ENCODE measurements at places on chromosomes 5 and 9.

- no peak for DNase-seq
Measured at GRCh38 chr9:32177396-32177795, 207.0 kb upstream of the ACO1 start.

- DNase-seq, result no peak
Measured at GRCh38 chr5:99025298-99026045, 96.7 kb upstream of the CHD1 start.

DNA sequence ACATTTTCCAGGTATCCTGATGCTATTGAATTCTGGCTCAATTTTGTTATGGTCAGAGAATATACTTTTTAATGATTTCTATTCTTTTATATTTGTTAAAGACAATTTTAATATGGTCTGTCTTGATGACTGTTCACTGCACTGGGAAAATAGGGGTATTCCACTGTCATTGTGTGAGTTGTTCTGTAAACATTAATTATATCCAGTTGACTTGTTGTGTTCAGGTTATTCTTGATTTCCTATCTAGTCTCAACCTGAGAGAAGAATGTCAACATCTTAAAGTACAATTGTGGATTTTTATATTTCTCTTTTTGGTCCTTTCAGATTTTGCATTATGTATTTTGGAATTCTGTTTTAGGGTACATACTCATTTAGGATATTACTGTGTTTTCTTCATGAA is 59.9 kb upstream of the EXOC3 start:
- DNase-seq, result no peak

- DNase-seq, result no peak
Measured at GRCh38 chr5:33102551-33102950, 338.2 kb upstream of the TARS1 start.

- DNase-seq, result no peak
Measured at GRCh38 chr5:81355291-81356251, 38.4 kb downstream of the ACOT12 start.

GRCh38 chr5:11047030-11047429 is 286.0 kb upstream of the DAP start:
- DNase-seq, result no peak

- no peak for DNase-seq
Measured at GRCh38 chr5:65062469-65063083, 293.8 kb downstream of the CWC27 start.

GRCh38 chr9:13817754-13818278 is 496.1 kb downstream of the NFIB start:
- no peak for DNase-seq

DNA sequence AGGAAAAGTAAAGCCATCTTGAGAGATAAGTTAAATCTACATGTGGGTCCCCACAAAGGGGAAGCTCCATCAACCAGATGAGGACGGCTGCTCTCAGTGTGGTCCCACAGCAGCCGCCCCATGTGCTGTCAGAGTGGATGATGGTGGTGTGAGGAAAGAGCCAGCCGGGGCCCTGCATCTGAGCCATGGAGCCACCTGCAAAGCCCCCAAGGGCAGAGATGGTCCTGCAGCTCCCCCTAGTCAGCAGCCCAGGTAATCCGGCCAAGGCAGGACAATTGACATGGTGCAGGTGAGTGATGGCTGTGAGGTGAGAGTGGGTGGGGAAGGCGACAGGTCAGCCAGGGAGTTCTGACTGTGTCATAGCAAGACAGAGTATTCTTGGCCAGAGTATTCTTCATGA is 458.8 kb downstream of the ICE1 start:
- DNase-seq, result no peak

DNA sequence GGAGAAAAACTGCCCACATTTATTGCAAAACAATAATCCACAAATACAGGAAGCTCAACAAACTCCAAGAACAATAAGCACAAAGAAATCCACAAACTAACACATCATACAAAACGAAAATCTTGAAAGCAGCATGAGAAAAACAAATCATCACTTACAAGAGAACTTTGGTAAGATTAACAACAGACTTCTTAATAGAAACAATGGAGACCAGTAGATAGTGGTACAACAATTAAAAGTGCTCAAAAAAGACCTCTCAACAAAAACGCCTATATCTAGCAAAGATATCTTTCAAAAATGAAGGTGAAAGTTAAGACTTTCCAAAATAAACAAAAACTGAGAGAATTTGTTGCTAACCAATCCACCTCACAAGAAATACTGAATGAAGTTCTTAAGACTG is 38.4 kb downstream of the CDKL3 start:
- DNase-seq, result no peak

GRCh38 chr5:148735301-148735835 is 81.0 kb upstream of the HTR4 start:
- DNase-seq, result no peak

GRCh38 chr9:132755096-132755495 is 84.8 kb downstream of the GTF3C4 start:
- DNase-seq, result no peak

GRCh38 chr9:135066291-135066690 is 21.2 kb upstream of the OLFM1 start:
- DNase-seq, result no peak

GRCh38 chr5:73114044-73114688 is 6.2 kb upstream of the TMEM171 start:
- no peak for DNase-seq

DNA sequence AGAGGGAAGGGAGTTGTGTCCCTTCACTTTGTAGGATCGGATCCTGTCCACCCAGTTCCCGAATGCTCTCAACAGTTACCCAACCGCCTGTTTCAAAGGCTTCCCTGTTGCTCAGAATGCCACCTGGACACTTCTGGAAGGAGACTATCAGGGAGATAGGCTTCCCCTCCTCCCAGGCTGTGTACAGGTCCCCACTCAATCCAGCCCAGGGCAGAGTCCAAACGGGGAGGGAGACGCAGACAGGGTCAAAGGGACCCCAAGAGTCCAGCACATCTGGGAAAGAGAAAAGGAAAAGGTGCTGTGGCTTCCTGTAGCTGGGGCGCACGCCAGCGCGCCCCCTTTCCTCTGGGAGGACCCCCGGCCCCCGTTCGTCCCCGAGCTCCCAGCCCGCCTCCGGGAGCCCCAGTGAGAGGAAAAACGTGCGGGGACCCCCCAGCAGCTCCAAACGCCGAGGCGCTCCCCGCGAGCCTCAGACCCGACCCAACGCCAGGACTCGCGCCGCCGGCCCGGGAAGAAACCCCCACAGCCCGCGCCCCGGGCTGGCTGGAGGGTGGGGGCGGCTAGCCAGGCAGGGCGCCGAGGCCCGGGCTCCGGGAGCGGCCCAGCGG is 640 bp downstream of the SURF4 start:
- DNase-seq, result peak; percentile 31

GRCh38 chr5:149422366-149423048 is 43.4 kb upstream of the IL17B start:
- no peak for DNase-seq

- DNase-seq, result no peak
Measured at GRCh38 chr5:154686490-154686889, 68.7 kb upstream of the LARP1 start.

GRCh38 chr9:137605121-137606004 is at the start of gene ARRDC1:
ARRDC1 (plus strand) TSS chr9:137605686; CDS start chr9:137605718, 32 bp downstream.
- peak; percentile 92 for DNase-seq

GRCh38 chr9:124259158-124259808 is 1.5 kb downstream of the NEK6 start:
- no peak for DNase-seq

DNA sequence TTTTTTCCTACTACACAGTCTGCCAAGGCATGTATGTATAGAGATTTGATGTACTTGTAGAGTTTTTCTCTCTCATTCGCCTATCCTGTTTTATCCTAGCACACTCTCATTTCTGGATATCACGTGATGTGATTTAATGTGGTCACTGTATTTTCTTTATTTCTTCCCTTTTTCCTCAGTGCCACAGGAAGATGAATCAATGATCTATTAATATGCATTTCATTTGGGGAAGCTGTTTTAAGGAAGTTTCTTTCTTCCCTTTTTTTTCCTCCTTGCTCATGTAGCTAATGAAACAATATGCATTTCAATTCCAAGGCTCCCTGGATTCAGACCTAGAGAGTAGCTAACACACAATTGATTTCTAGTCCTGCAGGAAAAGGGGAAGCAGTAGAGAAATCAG is 506.3 kb upstream of the WWC1 start:
- no peak for DNase-seq

DNA sequence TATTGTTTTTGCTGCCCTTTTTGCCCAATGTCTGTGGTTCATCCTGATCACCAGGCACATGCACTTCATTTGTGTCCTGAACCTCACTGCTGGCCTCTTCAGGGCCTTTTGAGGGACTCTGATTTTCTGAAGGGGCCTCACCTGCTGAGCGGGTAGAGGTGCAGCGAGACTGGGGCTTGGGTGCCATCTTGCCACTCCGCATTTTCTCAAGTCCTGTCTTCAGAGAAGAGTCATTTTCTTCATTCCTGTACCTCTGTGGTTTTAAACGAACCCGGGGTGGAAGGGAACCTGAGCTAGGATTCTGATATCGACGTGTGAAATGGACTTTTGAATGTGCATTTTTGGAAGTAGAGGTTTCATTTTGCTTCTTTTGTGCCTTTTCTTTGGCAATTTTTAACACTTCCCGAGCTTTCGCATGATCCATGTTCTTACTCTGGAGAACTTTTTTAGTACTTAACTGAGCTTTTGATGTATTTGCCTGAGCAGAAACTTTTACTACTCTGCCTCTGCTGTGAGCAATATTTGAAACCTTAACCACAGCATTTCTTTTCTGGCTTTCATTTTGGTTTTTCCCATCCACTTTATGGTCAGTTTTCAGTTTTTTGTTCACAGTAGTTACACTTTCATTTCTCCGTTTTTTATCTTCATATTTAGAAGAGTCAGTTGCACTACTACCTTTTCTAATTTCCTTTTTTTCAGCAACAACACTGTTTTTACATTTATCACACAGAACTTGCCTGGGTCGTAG is 26.1 kb downstream of the PWWP2A start:
- no peak for DNase-seq

DNA sequence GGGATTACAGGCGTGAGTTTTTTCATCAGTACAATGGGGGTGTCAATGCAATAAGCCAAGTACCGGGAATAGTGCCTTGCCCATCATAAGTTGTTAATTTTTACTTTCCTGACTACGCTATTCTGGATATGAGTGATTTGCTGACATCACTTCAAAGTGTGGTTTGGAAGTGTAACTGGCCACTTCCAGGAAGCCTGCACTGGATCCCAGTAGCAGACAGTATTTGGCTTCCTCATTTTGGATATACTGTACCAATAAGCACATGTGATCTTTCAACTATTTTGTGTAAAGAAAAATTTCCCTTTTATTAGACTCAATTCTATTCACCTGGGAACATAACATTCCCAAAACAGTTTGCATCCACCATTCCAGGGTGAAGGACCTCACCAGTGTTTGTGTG is 417.7 kb upstream of the KLF4 start:
- DNase-seq, result no peak

GRCh38 chr5:55915783-55916182 is 64.6 kb downstream of the IL31RA start:
- DNase-seq, result no peak

DNA sequence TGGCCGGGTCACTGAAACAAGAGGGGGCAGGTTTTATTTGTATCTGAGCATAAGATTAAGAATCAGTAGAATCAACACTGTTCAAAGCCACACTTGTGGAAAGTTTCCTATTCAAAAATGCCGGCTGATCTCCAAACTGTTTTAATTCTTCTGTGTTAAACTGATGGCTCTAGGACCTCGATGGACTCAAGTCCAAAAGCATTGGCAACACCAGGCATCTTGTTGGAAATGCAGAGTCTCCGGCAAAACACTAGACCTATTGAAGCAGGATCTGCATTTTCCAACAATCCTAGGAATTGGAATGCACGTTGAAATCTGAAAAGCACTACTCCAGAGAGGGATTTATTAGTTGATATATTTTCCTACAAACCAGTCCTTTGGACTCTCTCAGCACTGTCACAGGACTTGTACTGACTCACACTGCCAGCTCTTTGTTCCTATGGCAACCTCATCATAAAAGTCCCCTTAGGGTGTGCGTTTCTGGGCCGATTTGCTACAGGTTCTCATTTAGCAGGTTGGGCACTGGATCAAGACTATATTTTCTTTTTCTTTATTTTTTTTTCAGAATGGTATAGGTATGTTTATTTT is 48.1 kb upstream of the PCA3 start:
- no peak for DNase-seq

DNA sequence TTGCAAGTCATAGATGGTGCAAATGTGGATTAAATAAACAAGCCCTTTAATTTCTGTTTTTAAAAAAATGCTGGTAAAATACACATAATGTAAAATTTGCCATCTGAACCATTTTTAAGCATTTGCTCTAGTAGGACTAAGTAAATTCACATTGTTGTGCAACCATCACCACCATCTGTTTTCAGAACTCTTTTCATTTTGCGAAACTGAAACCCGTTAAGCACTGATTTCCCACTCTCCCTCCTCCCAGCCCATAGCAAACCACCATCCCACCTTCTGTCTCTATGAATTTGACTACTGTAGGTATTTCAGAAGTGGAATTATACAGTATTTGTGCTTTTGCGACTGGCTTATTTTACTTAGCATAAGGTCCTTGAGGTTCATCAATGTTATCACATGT is 103.3 kb upstream of the CNTLN start:
- no peak for DNase-seq

DNA sequence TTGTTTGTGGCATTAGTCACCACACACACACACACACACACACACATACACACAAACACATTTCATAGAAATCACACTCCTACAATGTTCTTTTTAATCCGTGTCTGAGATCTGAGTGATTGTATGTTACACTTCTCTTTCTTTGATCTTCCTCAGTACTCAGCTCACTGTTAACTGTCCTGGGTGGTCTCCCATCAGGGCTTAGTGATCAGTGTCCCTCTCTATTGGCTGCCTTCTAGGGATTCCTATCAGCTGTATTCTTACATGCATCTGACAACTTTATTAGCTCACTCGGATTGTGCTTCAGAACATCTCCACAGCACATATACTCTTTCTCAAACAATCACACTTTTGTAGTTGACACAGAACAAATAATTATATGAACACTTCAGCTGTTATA is 170.2 kb upstream of the POU5F2 start:
- DNase-seq, result no peak

DNA sequence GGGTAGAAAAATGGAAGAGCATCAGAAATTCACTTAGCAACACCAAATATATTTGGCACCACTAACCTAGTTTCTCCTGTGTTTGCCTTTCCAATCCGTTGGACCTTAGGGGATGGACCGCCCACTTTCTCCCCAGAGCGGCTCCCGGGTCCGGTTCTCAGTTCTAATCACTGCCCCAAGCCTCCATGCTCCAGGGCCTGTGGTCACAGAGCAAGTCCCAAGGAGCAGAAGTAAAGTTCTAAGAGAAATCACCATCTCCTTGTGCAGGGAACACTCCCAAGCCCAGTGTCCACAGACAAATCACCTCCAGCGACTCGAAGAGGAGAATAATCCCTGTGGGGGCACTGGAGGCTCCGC is 728 bp upstream of the SLC1A1 start:
- no peak for DNase-seq

DNA sequence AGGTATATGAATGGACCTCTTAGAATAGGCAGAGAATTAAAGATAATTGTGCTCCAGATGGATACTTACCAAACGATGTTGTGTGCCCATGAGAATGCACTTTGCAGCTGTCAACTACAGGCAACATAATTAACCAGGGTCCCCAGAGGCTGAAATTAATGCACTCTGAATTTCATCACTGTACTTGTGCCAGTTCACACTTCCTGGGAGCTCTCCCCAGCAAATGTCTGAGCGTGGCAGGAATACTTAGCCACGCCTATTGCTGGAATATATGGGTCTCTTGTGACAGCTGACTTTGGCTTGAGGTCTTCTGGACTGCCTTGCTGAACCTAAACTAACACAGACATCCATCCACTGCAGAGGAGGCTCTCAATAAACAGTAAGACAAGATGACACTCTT is 11.9 kb upstream of the C1QTNF2 start:
- DNase-seq, result no peak

- no peak for DNase-seq
Measured at GRCh38 chr9:104860263-104860662, 67.7 kb downstream of the ABCA1 start.

Measured in stimulated activated effector memory CD8-positive, alpha-beta T cell treated with anti-CD3 and anti-CD28 coated beads, Interleukin-12 subunit alpha, Interleukin-12 subunit beta, amount 100 ng/mL, for 72 hours (primary cell).